ENCODE measurements at places on chromosomes 5 and 9. TPM values are rescaled to one million over a fixed set of nuclear protein-coding genes. Genes with fewer than 3 reads are reported as not detected.
A peak's percentile ranks its signal among the peaks of the same experiment; 100 is the strongest.

Gene FREM1
- 12.7 TPM for total RNA-seq

GRCh38 chr5:90111364-90112032 lies 298.1 kb downstream of the CETN3 start:
- no peak overlapping the region for H3K27ac ChIP-seq
- H3K36me3 ChIP-seq: no peaks in the 10 kb centered on the region
- no peaks in the 10 kb centered on the region for H3K27me3 ChIP-seq
- H3K4me3 ChIP-seq: no peak overlapping the region

- DNase-seq: peak; percentile 87
- H3K27me3 ChIP-seq: no peaks in the 10 kb centered on the region
These were observed 795 bp upstream of the PJA2 start for GRCh38 chr5:109410389-109411148.

Gene CRB2
- 0.75 TPM for total RNA-seq

- H3K27me3 ChIP-seq: no peaks in the 10 kb centered on the region
- DNase-seq: no peak
- H3K36me3 ChIP-seq: peaks cover 65% of the 10 kb centered on the region
These were observed 67.6 kb downstream of the SMARCA2 start for GRCh38 chr9:2082772-2083171.

Gene ZDHHC11B
- total RNA-seq: 2.4 TPM

Gene GCNT4
- total RNA-seq: 1.4 TPM

Gene UBLCP1
- total RNA-seq: 8.2 TPM

DNA sequence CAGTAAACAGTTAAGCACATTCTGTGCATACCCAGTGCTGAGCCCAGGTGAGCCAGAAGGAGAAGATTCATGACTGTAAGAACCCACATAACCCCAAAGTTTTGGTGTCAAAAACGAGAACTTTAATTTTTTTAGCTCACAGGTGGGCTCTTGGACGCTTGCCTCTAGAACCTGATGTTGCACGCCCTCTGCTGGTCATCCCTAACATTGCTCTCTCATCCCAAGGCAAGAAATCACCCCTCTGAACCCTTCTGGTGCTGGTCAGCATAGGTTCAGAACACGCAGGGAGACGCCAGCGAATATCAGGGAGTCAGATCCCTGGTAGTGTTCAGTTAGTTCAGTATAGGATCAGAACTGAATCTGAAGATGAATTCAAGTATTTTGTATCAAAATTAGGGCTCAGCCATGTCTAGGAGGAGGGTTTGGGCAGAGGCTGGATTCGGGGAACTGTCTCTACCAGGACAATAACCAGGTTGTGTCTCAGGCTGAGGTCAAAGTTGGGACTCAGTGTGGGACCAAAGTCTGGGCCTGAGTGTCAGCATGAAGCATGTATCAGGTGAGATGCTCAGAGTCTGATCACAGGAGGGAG lies 4.1 kb upstream of the DNAJB5 start:
- H3K27ac ChIP-seq: no peak overlapping the region
- no peak overlapping the region for H3K4me3 ChIP-seq
- H3K4me1 ChIP-seq: peaks cover 9% of the 10 kb centered on the region
- peak; percentile 71 for DNase-seq

Gene ENTPD2
- total RNA-seq: 3.6 TPM

Gene DTWD2
- total RNA-seq: 25.0 TPM

Gene BTNL8
- total RNA-seq: 19.7 TPM

DNA sequence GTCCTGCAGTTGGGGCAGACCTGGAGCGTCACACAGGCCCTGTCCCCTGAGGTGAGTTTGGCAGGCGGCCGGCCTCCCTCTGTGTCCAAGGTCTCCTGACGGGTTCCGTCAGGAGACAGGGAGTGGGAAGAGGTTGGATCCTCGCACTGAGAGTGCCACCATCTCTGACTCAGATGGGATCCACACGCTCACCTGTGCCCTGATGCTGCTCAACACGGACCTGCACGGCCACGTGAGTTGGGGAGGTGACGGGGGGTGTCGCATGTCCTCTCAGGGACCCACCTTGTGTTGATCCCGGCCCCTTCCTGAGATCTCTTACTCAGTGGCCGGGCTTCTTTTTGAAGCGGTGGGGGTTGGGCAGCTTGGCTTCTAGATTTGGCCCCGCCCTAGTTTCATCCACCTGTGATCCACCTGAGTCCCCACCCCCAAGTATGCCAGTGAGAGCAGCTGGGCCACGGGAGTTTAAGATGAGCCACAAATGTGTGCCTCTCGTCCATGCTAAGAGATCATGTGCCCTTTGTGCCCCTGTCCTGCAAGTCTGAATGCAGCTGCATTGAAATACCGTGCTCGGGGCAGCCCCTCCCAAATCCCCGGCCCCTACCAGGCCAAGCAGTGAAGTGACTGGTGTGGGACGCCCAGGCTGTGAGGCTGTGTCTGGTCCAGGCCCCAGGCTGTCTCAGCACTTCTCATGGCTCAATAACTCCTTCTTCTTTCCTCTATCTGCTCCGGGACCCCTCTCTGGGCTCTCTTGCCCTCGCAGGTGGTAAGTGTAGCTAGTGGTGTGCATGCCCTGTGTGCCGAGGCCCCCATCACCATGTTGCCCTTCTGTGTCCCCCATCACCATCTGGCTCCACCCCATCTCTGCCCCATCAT lies 27.2 kb downstream of the PSD2 start:
- H3K36me3 ChIP-seq: no peaks in the 10 kb centered on the region
- no peaks in the 10 kb centered on the region for H3K27me3 ChIP-seq
- H3K4me3 ChIP-seq: no peak overlapping the region
- H3K4me1 ChIP-seq: no peaks in the 10 kb centered on the region

Gene TMEM38B
- total RNA-seq: 25.2 TPM
